ENCODE measurements at places on chromosomes 6 and 20.

DNA sequence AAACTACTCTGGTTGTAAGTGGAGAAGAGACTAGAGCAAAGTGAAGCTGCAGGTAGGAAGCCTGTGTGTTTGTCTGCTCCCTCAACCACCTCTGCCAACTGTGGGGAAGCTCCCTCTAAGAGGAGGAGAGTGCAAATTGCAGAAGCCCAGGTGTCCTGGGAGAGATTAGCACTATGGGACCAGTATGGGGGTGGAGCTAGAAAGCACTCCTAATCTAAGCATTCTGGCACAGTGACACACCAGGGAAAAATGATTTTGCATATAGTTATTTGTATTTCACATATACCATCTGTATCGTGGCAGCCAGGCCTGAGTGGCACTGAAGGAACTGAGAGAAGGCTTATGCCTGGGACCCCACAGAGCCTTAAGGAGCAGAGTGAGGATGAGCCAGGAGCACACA lies 12.8 kb downstream of the GSTA1 start:
- no peak for DNase-seq

DNA sequence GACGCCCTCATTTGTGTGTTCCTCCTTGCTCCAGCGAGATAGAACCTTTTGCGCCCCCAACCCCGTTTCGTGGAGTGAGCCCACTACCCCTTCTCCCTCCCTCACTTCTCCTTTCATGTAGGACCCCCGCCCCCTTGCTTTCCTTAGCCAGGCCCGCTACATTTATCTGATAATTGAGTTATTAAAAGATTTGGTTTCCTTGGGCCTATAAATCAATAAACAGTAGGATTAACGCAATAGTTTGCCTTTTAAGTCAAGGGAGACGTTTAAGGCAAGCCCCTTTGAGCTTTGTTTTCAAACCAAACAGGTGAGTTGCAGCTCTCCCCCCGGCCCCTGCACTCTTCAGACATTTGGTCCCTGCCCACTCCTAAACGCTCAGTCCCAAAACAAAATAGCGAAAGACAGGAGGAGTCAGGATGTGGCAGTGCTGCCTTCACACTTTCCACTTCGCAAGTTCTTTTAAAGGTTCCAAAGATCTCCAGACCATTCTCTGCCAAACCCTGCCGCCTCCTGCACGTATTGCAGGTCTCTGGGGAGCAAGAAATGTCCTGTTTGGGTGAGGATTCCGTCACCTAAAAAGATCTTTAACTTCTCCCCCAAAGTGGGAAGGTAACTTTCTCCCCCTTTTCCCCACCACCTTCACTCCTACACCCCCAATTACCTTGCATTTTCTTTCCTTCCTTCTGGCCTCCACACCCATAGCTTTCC lies 27.6 kb downstream of the TFAP2B start:
- no peak for DNase-seq

- DNase-seq, result no peak
Observed at GRCh38 chr20:59159091-59159490, 4.5 kb upstream of the ZNF831 start.

DNA sequence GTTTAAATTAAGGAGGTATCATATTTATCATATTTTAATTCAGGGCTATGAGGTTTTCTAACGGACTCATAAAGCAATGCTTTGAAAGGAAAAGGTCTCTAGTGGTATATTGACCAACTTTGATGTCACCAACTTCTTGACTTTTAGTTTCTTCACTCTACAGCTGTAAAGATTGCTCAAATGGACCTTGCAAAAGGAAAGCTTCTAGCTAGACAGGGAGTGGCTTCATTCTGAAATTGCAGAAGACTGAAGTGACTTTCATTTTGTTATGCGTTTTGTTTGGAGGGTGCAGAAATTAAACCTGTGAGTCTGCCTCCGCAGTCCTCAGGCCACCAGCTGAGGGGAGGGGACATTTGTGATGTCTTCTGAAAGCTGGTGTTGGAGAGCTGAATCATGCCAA lies 95.7 kb downstream of the SLC24A3 start:
- DNase-seq, result no peak

DNA sequence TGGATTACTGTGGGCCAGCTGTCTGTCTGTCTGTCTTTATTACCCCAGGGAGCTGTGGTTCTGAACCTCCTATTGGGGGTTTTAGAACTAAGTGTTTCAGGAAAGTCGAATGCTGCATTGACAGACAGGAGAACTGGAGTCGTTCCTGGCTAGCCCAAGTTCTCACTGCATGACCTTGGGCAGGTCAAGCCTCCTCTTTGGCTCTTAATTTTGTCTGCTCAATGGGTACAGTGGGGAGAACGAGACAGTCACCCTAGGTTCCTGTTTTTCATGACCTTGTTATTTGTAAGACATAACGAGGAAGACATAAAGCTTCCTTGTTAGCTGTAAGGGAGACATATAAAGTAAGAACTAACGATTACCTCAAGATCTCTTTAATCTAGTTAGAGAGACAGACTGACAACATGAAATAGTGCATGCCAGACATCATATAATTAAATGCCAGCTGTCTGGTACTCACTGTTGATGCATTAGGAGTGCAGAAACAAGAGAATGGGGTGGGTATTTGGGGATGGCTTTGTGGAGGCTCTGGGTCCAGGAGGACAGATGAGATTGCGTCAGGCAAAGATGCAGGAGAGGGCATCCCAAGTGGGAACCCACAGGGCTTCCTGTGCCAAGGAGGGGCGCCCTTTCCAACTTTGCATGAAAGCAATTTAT lies 3.7 kb upstream of the CCDC167 start:
- no peak for DNase-seq

DNA sequence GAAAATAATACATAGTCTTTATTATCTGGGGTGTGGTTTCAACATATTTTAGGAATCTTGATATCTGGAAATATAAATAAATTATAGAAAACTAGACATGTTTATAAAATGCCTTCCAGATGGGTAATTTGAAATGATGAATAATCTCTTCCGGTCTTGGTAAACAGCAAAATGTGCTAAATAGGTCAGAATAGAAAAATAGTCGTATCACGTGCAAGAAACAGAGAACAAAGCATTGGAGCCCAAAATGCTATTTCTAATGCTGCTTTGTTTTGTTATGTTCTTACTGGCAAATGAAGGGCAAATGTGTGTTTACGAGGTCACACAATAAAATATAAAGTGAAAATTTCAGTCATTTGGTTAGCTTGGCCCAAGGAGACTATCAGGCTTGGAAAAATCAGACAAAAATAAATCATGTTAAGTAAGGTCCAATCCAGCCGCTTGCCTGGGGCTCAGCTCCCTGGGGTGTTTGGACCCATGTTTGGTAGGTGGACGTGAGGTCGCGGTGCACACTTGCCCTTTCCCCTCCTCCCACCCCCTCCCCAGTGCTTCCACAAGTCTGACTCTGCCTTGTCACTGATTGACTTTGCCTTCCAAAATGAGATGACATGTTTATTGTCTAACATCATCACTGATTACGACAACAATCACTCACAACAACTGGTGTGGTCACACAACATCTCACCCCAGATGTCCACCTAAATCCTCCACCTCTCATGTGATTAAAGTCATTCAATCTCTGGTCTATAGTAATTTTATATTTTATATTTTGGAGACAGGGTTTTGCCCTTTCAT lies 56.0 kb downstream of the RIN2 start:
- no peak for DNase-seq

DNA sequence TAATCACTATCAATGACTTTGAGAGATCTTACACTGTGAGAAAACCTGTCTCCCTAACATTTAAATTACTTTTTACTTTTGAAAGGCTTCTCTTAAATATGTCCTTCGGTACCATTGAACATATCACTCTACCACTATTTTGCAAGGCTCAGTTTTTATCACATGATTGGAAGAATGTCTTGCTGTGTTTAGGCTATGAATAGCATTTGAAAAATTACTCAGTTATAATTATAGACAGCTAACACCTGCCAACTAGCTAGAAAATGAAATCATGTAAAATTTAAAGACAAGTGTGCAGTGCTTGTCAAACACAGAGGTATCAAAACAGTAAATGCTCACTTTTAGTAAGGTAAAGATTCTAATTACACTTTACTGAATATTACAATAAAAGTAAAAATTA lies 11.0 kb downstream of the SESN1 start:
- no peak for DNase-seq

Measured in esophagus squamous epithelium (tissue), 5 donors.